ENCODE measurements at places on chromosomes 5 and 9.
A peak's percentile ranks its signal among the peaks of the same experiment; 100 is the strongest.

DNA sequence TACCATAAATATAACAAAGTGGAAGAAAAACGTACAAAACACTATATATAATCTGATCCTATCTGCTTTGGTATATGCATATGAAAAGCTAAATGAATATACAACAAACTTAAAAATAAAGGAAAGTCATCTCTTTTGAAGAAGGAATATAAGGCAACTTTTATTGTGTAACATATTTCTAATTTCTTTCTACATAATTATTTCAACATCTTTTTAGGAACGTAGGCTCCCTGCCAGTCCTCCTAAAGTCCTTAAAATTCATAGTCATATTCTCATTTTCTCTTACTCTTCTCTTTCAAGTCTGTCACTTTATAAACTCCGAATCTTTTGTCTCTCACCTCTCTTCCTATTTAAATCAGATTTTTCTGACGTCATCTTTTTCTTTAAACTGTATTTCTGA lies 9.6 kb downstream of the DEPDC1B start:
- DNase-seq = no peak

GRCh38 chr9:38432922-38433510 lies 8.8 kb upstream of the IGFBPL1 start:
- DNase-seq = no peak

DNA sequence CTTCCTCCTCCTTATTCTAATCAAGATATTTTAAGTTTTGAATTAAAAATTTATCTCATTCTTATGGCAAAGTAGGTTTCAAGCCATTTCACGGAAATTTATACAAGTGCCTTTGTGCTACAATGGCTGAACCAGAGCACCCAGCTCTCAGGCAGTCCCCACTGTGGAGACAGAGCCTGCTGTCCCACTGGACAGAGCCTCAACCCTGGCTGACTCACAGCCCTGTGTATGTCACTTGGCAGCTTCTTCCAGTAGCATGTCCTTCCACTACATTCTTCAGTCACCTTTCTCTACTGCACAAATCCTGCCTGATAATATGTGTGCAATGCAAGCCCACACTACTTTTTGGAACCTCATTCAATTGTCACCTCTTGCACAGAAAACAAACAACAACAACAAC lies 253.1 kb downstream of the PDE4D start:
- DNase-seq = no peak

- no peak for DNase-seq
Observed at GRCh38 chr9:106421772-106422171, 441.2 kb upstream of the ZNF462 start.

DNA sequence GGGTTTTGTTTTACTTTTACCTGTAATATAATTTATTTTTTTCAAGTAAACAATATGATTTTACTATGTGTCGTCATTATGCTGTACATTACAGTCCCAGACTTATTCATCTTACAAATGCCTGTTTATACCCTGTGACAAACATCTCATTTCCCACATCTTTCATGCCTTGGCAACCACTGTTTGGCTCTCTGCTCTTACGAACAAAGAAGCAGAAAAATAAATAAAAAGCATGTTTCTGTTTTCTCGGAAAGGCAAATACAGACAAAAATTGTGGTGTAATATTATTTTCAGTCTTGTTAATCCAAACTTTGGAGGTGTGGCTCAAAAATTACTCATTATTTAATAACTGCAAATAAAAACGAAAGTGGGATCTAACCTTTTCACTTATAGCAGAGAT lies 393.0 kb downstream of the CDH12 start:
- no peak for DNase-seq

DNA sequence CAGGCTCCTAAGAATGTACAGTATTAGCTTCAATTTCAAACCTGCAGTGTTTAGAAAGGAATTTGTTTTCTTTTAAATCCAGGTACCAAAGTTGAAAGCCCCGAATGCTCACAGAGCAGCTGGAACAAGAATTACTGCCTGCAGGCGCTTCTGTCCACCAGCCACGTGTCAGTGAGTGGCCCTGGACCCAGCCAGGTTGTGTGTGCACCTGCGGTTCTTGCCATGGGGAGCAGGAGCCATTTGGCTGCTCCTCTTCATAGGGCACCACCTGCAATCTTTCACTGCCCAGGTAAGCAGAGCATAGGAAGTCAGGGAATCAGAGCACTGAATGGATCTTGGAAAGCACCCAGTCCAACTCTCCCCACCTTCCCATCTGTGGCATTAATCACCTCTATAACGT lies 79.5 kb upstream of the PIP5K1B start:
- DNase-seq = no peak

DNA sequence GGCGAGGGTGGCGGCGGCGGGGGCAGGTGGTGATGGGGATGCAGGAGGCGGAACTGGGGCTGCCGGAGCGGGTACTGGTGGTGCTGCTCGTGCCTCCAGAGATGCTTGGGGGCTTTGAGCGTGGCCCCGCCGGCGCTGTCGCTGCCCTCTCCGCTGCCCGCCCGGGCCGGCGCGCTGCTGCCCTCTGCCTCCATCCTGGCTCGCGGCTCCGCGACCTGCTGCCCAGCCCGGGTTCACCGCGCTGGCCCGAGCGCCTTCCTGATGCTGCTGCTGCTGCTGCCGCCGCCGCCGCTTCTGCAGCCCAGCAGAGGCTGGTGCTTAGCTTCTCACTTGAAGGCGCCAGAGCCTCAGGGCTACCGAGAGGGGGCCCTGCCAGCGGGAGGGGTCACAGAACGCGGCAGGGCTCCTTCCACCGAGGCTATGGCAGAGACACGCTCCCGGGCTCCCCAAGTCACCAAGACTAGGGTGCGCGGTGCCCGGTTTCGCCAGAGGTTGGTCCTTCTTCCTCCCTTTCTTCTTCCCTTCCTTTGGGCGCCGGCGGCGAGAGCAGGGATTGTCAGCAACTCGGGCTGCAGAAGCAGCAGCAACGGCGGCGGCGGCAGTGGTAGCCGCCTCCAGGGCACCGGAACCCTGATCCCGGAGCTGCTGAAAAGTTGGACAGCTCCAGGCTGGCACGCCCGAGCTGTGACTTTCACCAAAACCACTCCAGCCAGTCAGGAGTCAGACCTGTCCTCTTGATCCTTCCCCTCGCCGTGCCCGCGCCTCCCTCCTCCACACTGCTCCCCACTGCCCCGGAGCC lies at the start of gene PDE4D:
TSS of gene PDE4D (minus strand) at position 298 of the 799 bp plus-strand sequence.
- peak; percentile 80 for DNase-seq

DNA sequence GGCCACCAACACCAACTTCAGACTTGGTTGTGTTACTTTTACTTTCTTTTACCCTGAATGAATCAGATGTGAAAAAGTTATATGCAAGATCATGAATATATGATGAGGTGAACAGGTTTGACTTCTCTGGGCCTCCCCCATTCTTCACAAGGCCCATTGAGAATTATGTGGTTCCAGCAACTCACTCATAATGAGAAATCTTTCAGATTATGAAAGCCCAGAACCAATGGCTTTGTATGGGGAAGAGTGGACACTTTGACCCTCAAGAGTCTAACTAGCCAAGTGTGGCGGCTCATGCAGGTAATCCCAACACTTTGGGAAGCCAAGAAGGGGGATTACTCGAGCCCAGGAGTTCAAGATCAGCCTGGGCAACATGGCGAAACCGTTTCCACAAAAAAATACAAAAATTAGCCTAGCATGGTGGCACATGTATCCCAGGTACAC lies 16.1 kb upstream of the LNPEP start:
- DNase-seq = no peak

GRCh38 chr9:80504601-80505230 lies 933.0 kb downstream of the TLE4 start:
- no peak for DNase-seq

DNA sequence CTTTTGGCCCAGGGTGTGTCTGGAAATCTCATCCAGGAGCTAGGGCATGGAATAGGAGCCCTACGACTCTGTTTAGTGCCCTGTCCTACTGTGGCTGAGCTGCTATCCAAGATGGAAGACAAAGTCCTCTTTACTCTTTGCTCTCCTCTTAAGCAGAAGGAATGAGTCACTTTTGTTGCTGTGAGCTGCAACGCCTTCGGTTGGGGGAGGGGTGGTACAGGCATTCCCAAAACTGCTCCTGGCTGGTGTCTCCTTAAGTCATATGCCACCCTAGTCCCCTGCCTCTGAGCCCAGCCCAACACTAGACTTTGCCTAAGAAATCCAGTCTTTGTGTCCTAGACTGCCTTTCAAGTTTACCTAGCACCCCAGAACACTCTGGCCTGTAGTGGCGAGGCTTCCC lies 99.9 kb downstream of the PRR16 start:
- DNase-seq = no peak

DNA sequence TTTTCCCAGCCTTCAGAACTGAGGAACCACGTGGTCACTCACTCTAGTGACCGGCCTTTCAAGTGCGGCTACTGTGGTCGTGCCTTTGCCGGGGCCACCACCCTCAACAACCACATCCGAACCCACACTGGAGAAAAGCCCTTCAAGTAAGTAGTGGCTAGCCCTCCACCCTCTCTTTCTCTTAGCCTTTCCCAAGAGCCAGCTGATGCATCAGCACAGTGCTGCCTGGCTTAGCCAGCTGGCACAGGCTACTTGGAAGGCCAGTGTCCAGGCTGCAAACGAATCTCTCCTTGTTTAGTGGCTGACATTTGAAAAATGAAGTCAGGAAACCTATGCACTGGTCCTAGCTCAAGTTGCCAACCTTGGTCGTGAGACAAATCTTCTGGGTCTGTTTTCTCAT lies 91.1 kb downstream of the PRDM6 start:
- DNase-seq = no peak

GRCh38 chr5:96885518-96886338 lies 9.4 kb downstream of the ERAP2 start:
- no peak for DNase-seq

- DNase-seq = no peak
Observed at GRCh38 chr5:128773378-128773777, 191.9 kb upstream of the SLC27A6 start.

DNA sequence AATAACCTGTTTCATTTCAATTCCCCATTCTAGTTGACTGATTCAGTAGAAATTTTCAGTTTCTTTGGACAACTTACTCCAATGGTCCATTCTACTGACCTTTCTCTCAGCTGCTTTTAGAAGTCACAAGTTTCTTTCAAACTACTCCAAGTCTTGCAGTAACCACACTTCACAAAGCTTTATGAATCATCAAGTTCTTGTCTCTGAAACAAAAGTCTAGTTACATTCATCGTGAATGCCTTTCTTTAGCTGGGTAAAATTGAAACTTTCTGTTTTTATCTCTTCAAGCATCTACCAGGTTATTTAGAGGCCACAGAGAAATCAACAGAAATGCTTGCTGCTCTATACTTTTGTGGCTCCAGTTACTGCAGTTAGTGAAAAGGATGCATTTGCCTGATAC lies 405.4 kb downstream of the TMEM232 start:
- no peak for DNase-seq

DNA sequence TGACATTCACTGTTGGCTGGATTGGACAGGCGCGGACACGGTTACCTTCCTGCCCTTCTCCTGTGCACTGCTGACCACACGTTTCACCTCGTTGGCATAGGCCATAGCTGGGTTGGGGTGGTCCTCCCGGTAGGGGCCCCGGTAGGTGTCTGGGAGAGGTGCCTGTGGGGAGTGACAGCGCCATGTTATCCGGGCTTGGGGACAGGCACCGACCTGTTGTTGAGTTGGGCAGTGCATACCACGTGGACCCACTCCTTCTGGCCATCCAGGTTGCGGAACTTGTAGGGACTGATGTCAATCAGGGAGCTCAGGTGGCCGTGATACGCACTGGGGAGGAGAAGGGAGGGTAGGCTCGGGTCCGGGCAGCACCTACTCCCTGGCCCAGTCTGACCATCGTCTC lies 8.2 kb downstream of the PHYKPL start:
- DNase-seq = no peak

DNA sequence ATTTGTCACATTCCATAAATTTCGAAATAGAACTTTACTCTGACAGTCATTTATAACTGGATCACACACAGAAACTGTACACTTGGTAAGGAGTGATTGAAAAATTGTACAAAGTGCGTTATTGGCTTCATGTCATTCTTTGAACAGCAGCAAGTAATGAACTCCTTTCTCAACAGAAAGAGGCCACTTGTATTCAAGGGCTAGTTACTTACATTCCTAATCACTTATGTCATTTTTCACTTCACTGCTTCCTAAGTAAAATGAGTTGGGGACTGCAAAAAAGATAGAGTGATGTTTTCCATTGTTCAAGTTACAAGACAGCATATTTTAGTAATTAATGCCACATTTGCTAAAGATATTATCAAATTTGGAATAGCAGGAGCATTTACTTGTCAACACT lies 893.2 kb downstream of the DTWD2 start:
- no peak for DNase-seq

DNA sequence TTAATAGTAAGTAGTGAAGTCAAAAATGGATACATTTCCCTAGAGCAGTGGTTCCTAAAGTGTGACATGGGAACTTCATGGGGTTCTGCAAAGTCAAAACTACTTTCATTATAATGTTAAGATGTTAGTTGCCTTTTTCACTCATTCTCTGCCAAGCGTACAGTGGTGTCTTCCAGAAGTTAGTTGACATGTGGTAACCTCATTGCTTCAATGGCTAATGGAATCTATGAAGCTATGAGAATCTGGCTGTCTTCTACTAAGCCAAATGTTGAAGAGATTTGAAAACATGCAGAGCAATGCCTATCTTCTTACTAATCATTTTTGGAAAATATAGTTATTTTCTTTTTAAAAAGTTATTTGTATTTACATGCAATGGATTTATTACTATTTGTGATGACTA lies 111.8 kb downstream of the SLC12A2 start:
- no peak for DNase-seq

DNA sequence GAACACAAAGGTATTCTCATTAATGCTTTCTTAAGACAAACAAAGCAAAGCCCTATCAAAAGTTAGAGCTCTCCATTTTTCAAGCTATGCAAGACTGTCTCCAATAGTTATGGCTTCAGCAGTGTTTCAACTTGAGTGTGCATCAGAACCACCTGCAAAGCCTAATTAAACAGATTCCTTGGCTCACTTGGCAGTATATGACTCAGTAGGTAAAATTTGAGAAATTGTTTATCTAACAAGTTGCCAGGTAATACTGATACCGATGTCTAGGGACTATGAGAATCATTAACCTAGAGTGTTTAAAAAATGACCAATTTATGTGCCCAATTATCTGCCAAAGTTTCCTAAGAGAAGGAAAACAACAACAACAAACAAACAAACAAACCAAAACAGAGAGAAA lies 60.3 kb upstream of the PARP8 start:
- no peak for DNase-seq

DNA sequence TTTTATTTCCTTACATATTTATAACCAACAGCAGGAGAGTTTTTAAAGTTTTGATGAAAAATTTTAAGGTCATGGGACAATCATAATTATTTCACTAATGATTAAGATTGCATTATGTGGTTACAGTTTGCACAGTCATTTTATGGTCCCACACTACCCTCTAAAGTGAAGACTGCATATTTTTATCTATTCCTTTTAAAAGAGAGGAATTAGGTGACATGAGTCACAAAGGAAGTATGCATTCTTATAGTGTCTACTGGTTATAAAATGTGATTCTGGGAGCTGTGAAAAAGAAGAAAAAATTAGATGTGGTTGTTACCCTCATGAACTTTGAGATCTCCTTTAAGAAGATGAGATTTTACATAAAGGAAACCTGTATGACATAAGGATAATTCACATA lies 87.9 kb upstream of the GRIA1 start:
- no peak for DNase-seq
